ENCODE measurements at places on chromosomes 7 and 10.

GRCh38 chr7:159197066-159197975 is 52.7 kb upstream of the VIPR2 start:
- no peak for DNase-seq

- DNase-seq: no peak
These were observed 69.9 kb downstream of the NKX6-2 start for GRCh38 chr10:132715776-132716680.

GRCh38 chr7:45131891-45132290 is 20.4 kb upstream of the TBRG4 start:
- DNase-seq: no peak

DNA sequence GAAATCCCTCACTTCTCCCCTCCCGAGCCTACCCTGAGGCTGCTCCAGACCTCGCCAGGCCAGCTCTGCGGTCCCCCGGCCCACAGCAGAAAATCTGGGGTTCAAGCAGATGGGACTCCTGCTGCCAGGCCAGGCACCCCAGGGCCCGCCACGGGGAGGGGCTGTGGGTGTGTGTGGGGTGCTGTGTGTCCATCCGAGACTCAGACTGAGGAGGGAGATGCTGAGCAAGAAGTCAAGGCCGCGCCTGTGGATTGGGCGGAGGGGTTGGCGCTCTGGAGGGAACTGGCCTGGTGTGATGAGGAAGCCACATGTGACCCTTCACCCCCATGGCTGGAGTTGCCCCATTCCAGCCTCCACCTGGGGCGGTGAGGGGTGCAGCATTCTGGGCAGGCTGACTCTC is 51.1 kb downstream of the YKT6 start:
- no peak for DNase-seq

- DNase-seq: no peak
These were observed 126.6 kb upstream of the PARD3 start for GRCh38 chr10:34941471-34942357.

- DNase-seq: no peak
These were observed 41.1 kb downstream of the WIPI2 start for GRCh38 chr7:5231116-5231515.

GRCh38 chr10:2925631-2926030 is 141.7 kb upstream of the PFKP start:
- peak; percentile 65 for DNase-seq

DNA sequence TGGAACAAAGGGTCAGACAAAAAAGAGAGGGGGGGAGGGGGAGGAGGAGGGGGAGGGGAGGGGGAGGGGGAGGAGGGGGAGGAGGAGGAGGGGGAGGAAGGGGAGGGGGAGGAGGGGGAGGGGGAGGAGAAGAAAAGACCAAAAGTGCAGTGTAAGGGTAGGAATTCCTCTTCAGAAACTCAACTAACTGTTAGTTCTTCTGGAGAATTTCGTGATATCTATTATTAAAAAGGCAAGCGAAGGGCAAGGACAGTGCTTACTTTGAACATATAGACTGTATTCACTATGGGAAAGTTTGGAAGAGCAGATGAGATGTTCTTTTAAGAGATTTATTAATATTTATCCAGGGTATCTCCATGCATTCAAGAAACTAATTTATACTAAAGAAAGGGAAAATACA is 258.1 kb downstream of the CACNA2D1 start:
- no peak for DNase-seq

GRCh38 chr7:18637516-18637915 is 142.0 kb downstream of the HDAC9 start:
- no peak for DNase-seq

DNA sequence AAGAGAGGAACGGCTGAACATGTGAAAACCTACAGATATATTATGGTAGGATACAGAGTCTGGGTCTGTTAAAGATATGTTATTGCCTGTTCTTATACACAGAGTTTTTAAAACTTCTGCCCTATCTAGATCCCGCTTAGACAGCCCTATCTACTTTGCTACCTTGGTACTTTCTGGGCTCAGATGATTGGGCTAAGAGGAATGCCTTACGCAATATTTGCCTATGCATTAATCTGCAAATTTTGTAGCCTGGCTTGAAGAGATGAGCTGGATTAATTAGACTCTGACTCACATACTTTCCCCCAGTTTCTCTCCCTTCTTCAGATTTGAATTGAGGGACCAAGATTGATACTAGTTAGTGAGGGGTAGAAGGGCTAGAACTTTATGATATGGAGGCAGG is 33.6 kb upstream of the A1CF start:
- peak; percentile 50 for DNase-seq

- no peak for DNase-seq
These were observed 4.8 kb upstream of the CALHM1 start for GRCh38 chr10:103463499-103463898.

- DNase-seq: peak; percentile 33
These were observed 108.8 kb downstream of the ADCY1 start for GRCh38 chr7:45682836-45683555.

DNA sequence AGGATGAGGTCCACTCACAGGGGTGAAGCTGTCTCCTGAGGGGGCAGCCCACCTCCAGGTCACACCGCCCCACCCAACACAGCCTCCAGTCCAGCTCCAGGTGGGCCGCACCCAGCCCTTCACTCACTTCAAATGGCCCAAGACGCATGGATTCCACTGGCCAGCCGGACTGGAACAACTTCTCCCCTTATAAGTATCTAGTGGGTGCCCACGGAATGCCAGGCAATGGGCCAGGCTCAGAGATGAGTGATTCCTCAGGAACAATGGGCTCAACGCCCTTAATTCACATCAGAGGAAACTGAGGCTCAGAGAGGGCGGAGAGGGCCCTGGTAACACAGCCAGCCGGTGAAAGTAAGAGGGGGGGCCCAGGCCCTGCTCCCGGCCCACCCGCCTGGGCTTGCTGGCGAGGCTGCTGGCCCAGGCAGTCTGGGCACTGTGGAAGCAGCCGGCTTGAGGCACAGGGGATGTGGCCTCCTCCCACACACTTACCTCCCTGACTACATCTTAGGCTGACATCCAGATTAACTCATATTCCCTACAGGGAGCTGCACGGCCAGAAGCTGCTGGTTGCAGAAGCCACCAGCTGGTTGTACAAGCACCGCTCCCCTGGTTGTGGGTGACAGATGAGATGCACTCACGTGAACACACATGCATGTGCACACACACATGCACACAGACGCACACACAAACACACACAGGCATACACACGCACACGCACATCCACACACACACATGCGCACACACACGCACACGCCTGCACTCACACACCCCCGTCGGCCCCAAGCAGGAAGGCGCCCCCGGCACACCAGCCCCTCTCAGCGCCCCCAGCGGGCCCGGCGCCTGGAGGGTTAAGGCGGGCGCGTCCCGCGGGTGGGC is 1.0 kb upstream of the FAM20C start:
- peak; percentile 84 for DNase-seq

DNA sequence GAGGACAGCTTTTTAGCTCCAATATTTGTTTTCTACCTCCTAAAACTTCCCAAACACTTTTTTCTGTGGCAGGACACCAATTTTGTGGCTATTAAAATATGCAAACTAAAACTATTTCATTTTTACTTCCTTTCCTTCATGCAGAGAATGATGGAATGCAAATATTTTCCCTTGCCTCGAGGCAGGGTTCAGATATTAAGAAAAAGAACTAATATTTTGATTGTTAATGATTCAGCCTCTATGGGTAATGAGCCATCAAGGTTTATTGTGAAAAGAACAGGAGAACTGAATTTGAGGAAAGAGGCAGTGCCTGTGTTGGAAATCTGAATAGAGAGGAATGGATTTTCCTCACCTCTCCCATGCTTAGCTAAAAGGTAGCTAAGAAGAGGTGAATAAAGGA is 43.1 kb upstream of the CASD1 start:
- no peak for DNase-seq

GRCh38 chr7:17099083-17099973 is 199.1 kb upstream of the AHR start:
- DNase-seq: peak; percentile 11

DNA sequence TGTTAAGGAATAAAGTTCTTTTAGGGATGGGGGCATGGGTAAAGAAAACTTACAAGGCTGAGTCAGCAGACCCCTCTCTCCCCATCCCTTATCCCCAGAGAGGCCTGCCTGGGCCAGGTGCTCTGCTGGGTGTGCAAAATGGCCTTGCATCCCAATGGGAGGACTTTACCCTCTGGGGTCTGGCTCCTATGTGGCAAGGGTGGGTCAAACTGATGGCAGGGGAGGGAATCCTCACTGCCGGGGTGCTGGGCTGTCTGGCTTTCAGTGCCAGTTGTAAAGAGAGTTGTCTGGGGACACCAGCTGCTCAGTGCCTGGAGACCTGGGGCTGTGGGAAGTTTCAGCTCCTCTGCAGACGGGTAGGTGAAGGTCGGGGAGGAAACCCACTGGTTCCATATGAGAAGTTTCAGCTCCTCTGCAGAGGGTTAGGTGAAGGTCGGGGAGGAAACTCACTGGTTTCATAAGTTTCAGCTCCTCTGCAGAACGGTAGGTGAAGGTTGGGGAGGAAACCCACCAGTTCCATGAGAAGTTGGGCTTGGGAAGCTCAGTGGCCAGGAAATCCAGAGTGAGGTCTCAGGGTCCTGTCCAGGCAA is 127.2 kb upstream of the PODXL start:
- no peak for DNase-seq

DNA sequence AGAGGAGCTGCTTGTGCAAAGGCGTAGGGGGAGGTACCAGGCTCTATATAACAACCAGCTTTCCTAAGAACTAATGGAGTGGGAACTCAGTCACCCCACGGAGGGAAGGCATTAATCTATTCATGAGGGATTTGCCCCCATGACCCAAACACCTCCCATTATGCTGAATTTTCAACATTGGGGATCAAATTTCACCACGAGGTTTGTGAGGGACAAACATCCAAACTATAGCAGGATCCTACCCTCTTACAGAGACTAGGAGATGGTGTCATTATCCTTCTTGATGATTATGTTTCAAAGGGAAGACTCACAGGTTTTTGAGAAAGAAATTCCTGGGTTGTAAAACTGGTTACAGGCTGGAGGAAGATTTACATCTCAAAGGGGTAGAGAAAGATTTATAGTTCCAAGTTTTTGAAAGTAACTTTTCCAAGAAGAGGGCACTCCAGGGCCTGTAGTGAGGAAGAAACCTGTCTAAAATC is 295.0 kb upstream of the DKK1 start:
- no peak for DNase-seq

DNA sequence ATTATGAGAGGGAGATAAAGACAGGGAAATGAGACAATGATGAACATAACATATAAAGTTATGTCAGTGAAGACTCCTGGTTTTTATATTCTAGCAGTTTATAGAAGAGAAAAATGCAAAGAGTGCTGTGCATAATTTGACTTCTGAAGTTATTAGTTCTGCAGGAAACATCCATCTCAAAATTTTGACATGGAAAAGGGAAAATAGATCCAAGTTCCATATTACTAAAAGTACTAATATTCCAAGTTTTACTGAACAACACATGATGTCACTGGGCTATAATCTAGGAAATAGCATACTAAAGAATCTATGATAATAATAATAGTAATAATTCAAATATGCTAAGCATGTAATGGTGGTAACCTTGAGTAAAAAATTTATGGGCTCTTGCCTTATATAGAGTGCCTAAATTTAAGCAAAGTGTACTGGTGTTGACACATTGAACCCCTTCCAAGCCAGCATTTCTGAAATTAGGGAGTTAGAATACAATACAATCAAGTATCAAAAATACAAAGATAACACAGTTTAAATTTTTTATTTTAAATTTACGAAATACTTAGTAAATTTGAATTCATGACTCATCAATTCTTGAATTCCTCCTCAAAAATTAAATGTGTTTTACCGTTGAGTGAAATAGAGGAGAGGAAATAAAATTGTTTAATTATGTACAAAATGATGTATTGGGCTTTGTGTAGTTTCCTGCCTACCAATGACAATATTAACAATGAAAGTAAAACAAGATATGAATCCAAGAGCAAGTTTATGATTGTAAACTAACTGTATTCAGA is 102.8 kb upstream of the KCND2 start:
- DNase-seq: peak; percentile 58

DNA sequence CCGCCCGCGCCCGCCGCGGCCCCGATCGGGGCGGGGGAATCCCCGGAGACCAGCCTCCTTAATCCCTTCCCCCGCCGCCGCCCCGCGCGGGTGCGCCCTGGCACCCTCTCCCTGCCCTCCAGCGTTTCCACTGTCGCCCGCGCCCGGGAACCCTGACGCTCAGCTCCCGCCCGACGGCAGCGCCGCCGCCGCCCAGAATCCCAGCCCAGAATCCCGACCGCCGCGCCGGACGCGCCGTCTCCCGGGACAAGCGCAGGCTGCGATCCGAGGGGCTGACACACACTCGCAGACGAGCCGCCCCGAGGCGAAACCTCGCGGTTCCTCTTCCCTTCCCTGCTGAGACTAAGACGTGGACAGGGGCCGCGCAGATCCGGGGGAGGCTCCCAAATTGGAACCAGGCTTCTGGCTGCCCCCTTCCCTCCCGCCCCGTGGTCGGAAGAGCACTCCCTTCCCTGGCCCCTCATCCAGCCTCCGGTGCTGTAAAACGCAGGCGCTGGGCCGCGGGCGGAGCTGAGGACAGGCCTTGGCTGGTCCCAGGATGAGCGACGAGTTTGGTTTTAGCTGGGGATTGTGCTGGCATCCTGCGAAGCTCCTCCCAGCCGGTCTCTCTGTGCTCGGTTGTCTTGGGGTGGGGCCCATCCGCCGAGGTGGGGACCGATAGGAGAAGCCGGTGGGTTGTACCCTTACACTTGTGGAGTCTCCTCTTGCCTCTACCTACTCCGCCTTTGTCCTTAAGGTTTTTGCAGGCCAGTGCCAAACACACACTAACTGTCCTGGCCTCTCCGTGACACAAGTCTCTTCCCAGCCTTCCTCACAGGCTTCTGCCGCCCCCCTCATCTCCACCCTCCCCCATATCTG is 1.1 kb downstream of the MARVELD1 start:
- peak; percentile 84 for DNase-seq

GRCh38 chr7:71303566-71303965 is 171.6 kb downstream of the GALNT17 start:
- DNase-seq: peak; percentile 82

DNA sequence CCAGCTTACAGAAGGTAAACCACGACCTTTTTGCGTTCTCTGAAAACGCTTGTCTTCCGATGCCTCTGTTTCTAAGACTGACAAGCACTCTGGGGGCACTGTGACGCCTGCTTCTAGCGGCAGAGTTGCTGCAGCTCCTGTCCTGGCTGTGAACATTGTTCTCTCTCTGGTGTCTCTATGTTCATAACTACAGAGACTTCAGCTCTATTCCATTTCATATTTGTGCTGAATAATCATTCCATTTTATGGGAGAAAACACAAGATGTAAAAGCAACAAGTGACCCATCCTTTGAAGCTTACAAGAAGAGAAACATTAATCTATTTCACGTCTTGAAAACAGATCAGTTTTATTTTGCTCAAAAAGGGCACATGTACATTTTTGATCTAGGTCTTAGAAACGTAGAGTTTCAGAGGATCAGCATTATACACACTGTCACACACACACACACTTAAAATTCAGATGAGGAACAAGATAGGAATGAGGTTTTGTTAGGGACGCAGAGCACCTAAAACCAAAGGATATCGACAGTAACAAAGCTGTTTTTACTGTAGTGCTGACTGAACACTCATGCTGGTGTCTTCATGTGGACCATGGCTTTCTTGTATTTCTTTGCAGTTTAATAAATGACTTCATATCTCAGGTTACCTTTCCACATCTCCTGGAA is 3.0 kb downstream of the IKZF1 start:
- no peak for DNase-seq

GRCh38 chr7:101243646-101244374 is 1.1 kb downstream of the FIS1 start:
- DNase-seq: no peak

- no peak for DNase-seq
These were observed 252.0 kb downstream of the SKIDA1 start for GRCh38 chr10:21273400-21273968.

- peak; percentile 99 for DNase-seq
These were observed 97.3 kb upstream of the COL1A2 start for GRCh38 chr7:94297397-94297838.
